ENCODE measurements at places on chromosomes 5 and 9.

- no peak for DNase-seq
Observed at GRCh38 chr9:78301466-78301865, 4.5 kb downstream of the PSAT1 start.

DNA sequence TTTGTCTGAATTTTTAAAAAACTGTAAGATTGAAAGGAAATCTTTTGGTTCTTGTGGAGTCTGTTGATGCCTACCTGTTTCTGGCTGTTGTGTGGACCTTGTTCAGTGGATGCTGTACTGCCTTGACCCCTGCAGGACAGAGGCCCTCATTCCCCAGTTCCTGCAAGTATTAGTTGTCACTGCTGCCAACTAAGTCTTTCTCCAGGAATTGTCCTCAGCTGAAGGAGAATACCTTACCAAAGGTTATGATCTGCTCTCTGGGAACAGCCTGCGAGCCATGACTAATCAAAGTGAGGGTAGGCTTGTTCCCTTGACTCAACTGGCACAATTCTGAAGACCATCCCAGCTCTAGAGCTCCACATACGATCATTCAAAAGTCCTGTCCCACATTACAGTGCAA lies 145.3 kb upstream of the FST start:
- no peak for DNase-seq

DNA sequence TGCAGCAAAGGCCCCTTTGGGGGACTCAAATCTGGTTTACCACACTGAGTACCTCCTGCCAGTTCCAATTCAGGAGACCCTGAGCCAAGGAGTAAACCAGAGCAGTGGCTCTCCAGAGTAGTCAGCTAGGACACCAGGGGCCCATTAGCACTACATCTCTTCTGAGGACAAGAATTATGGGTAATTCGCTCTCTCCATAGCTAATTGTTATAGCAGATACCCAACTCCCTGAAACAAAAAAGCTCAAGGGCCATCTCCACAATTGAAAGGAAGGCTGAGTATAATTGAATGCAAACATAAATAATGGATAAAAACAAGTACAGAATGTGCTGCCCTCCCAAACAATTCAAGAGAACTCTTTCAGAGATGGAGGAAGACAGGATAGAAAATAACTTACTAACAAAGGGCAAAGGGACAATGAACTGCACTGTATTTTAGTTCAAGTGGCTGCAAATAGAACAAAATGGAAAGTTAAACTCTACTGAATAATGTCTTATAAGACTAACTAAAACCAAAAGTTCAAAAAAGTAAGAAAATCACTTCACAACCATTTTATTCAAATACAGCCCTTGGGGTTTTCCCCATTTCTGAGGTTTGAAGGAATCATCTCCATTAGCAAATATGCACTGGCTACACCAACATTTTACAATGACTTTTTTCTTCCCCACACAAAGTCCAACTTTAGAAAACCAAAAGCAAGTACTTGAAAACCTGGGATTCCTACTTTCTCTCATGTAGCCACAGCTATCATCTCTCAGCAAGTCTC lies 118.8 kb downstream of the SIL1 start:
- no peak for DNase-seq

GRCh38 chr5:31786090-31786631 lies 147.2 kb downstream of the PDZD2 start:
- no peak for DNase-seq

DNA sequence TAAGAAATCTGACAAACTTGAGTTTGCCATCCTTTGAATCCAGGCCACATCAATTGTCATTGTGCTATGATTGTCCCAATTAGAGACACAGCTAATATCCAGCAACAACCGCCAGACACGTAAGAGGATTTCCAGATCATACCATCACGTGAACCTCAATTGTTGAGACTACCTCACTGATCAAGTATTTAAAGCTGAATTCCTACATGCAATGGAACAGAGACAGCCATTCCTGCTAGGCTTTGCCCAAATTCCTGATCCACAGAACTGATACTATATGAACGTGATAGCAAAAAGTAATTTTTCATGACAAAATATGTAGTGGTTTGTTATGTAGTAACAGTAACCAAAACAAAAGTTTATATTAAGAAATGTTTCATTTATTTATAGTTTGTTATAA lies 657.7 kb downstream of the PRR16 start:
- no peak for DNase-seq

DNA sequence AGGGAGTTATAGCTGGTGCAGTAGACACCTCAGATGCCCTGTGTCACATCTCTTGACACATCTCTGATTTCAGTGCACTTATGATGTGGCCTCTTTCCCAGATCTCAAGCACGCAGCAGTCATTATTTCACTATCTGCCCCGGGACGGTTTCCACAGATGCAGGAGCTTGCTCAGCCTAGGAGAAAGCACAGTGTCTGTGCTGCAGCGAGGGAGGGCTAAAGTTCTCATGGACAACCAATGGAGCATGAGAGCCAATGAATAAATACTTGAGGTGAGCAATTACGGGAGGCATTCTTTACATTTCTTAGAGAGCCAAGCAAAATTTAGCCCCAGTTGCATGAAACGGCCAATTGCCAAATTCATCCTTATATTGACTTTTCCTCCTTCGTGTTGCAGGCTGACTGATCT lies 7.4 kb upstream of the MOB3B start:
- DNase-seq: no peak

- DNase-seq: no peak
Observed at GRCh38 chr5:138492560-138493045, 27.3 kb downstream of the EGR1 start.

- no peak for DNase-seq
Observed at GRCh38 chr9:135925496-135926133, 18.3 kb upstream of the CAMSAP1 start.

DNA sequence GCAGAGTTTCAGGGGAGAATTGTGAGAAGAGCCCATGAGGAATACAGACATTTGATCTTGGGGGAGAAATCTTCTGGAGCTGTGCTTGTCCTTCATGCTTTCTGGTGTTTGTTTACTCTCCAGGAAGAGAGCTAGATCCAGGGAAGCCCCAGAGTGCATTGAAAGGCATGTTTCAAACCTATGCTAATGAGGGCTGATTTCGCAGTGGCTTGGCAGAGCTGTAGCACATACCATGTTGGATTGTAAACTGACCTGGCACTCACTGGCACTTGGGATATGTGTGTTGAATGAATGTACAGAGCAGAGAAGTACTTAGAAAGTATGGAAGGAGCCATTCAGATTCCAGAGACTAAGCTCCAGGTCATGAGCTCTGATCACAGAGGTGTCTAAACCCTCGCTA lies 30.9 kb downstream of the TNFSF8 start:
- no peak for DNase-seq

- no peak for DNase-seq
Observed at GRCh38 chr5:180540050-180540694, 46.0 kb downstream of the CNOT6 start.

DNA sequence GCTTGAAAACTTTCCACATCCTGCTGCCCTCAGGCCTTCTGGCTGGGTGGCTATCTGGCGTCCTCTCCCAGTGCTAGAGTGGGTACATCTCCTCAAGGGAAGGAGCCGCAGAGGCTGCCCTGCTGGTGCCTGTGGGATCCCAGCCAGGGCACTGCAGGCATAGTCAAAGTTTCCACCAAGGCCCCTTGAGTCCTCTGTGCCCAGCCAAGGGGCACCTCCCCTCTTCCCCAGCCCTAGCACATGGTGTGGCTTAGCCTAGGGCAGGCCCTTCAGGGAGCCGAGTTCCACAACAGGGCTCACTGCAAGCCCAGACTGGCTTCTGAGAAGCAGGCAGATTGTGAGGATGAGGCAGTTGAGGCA lies 103.2 kb downstream of the RGS3 start:
- DNase-seq: peak; percentile 40

GRCh38 chr9:120324996-120325642 lies 254.8 kb downstream of the CDK5RAP2 start:
- no peak for DNase-seq

- DNase-seq: no peak
Observed at GRCh38 chr5:81908771-81909170, 63.1 kb upstream of the ATG10 start.

- DNase-seq: no peak
Observed at GRCh38 chr9:112728401-112728800, 10.5 kb upstream of the INIP start.

GRCh38 chr5:178234750-178235587 lies 2.4 kb upstream of the PHYKPL start:
- peak; percentile 85 for DNase-seq

GRCh38 chr9:3842839-3843238 lies 317.0 kb upstream of the RFX3 start:
- no peak for DNase-seq

- no peak for DNase-seq
Observed at GRCh38 chr5:177371120-177372033, 12.9 kb upstream of the SLC34A1 start.

GRCh38 chr9:92669527-92669889 lies 423 bp downstream of the IPPK start:
- no peak for DNase-seq

DNA sequence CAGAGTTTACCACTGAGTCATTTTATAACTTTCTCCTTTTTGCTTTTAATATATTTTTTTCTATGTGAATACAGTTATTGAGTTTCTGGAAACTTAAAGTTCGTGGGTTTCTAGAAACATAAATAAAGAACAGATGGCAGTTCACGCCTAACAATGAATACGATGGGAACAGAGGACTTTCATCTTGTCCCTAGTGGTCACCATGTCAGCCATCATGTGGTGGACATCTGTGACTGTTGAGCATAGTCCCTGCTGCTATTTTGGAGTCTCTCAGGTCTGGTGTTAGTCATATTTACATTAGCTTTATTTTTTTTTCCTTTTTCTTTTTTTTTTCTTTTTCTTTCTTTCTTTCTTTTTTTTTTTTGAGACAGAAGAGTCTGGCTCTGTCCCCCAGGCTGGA lies 85.3 kb downstream of the XRCC4 start:
- DNase-seq: no peak

DNA sequence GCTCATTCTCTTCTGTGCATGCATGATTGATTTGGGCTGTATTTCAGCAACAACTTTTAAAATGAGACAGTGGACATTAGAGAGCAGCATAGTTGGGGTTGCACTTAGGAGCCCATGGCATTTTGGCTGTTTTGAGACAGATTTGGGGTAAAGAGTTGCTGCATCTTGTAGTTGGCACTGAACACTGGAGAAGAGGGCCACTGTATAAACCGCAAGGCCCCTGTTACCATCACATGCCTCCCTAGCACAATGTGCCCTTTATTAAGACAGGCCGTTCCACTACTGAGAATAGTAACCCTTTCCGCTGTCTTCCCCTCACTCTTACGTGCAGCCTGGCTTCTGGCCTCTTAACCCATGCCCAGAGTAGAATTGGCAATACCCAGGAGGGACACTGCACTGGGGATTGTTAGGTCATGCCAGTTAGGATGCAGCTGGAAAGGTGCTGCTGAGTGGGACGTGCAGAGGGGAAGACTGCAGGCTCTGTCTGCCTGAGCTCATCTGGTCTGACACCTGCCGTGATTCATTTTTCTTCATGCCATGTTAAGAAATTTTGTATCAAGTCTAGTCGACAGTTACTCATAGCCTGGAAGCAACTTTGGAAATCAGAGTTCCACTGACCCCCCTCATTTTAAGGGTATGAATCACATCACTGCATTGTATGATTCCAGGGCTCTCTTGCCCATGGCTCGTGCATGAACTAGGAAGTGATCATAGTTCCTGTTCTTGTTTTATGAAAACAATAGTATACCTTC lies 146.9 kb upstream of the DMRT1 start:
- DNase-seq: no peak

GRCh38 chr5:16013334-16014065 lies 166.1 kb downstream of the MARCHF11 start:
- DNase-seq: no peak

- no peak for DNase-seq
Observed at GRCh38 chr9:21450733-21451394, 10.6 kb downstream of the IFNA1 start.

- no peak for DNase-seq
Observed at GRCh38 chr9:96376891-96377874, 6.3 kb downstream of the SLC35D2 start.

DNA sequence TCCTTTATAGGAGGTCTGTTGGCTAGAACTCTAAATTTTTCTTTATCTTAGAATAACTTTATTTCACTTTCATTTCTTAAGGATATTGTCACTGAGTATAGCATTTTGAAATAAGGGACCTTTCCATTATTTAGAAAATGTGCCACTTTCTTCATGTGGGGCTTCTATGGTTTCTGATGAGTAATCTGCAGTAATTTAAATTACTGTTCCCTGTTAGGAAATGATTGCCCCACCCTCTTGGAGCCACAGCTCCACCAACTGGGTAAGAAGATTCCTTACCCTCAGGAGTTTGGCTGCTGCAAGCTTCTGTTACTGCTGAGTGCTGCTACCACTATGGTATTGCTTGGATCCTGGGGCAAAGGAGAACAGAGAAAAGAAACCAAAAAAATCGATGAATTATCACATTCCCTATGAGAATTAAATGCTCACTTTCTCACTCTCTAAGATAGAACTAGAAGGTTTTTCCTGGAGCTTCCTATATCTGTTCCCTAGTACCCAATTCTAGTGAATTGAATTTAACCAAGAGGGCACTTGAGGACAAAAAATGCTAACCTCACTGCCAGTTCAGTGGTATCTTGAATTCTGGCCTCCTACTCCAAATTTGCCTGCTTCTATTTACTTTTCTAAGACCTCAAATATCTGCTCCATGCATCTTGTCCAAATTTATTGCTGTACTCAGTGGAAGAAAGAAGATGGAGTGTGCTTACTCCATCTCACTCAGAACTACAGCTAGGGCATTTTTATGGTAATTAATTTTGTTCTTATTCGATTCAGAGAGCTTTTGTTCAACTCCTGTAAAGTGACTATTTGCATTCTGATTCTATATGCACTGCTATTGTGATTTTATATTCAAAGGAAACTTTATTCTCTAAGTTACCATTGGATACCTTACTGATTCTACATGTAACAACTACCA lies 2111.3 kb downstream of the MAT2B start:
- no peak for DNase-seq

- no peak for DNase-seq
Observed at GRCh38 chr9:127796852-127797370, 5.8 kb upstream of the FPGS start.

GRCh38 chr5:105397749-105398148 lies 1835.2 kb upstream of the NUDT12 start:
- no peak for DNase-seq

GRCh38 chr9:136719195-136719880 lies 7.0 kb downstream of the DIPK1B start:
- no peak for DNase-seq

GRCh38 chr5:44292736-44293135 lies 96.5 kb downstream of the FGF10 start:
- DNase-seq: no peak

All from sciatic nerve (tissue), 2 donors.